Kidney (tissue), 22 donors: ENCODE measurements at places on chromosomes 3 and 15. TPM values are rescaled to one million over a fixed set of nuclear protein-coding genes. Genes with fewer than 3 reads are reported as not detected.
A peak's percentile ranks its signal among the peaks of the same experiment; 100 is the strongest.

GRCh38 chr3:156246961-156247725 is 126.8 kb downstream of the KCNAB1 start:
- no peaks in the 10 kb centered on the region for H3K27me3 ChIP-seq
- no peak overlapping the region for H3K4me3 ChIP-seq
- H3K27ac ChIP-seq: no peak overlapping the region
- H3K36me3 ChIP-seq: no peaks in the 10 kb centered on the region
- no peak for DNase-seq

- peaks cover 22% of the 10 kb centered on the region for H3K4me1 ChIP-seq
- no peaks in the 10 kb centered on the region for H3K36me3 ChIP-seq
- H3K27ac ChIP-seq: no peak overlapping the region
- no peaks in the 10 kb centered on the region for H3K27me3 ChIP-seq
- DNase-seq: no peak
- H3K4me3 ChIP-seq: no peak overlapping the region
Observed at GRCh38 chr3:53174346-53175250, 13.6 kb downstream of the PRKCD start.

- H3K27ac ChIP-seq: no peak overlapping the region
- no peaks in the 10 kb centered on the region for H3K36me3 ChIP-seq
- DNase-seq: no peak
- H3K4me3 ChIP-seq: no peak overlapping the region
- H3K27me3 ChIP-seq: no peaks in the 10 kb centered on the region
- H3K4me1 ChIP-seq: no peaks in the 10 kb centered on the region
Observed at GRCh38 chr3:146044046-146044445, 116.9 kb downstream of the PLOD2 start.

DNA sequence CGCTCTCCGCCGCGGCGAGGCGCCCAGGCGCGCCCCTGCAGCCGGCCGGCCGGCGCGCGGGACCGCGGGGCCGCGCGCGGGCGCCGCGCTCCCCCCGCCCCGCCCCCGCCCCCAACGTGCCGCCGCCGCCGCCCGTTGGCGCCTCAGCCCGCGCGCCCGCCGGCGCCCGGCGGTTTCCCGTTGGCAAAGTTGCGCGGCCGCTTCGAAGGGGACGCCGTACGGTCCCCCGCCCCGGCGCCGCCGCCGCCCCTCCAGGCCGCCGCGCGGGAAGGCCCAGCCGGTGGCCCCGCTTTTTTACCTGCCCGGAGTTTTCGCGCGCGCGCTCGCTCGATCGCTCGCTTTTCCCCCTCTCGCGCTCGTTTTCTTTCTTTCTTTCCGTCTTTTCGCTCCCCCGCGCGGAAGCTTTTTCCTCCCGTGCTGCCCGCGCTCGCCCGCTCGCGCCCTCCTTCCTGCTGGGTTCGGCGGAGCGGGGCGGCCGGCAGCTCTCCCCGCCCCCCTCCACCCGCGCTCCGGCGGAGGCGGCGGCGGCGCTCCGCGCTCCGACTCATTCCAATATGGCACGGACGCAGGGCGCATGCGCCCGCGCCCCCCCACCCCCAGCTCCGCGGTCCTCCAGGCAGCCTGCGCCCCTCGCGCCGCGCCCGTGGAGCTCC is at the start of gene SFMBT1:
Gene SFMBT1 (minus strand): TSS at position 556 of the 653 bp plus-strand sequence. CDS start 76,945 bp downstream, outside the sequence.
- H3K36me3 ChIP-seq: no peaks in the 10 kb centered on the region
- no peaks in the 10 kb centered on the region for H3K27me3 ChIP-seq
- DNase-seq: peak; percentile 84
- peaks cover 13% of the 10 kb centered on the region for H3K4me1 ChIP-seq
- H3K27ac ChIP-seq: peak within 1 kb of the TSS; percentile 56

DNA sequence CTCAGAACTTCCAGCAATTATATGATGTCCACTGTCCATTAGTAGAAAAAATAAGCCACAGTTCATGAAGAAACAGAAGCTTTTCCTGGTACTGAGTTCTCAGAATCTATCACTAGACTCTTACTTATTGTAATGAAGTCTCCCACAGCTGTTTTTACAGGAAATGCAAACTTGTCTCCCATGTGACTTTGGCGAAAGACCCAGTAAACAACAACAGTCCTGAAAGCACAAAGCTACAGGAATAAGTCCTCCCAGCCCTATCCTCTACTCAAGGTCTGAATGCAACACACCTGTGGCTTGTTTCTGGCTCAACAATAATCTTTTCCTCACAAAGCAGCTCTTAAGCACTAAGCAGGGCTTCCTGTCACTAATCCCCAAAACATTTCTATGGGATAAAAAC is 55.9 kb downstream of the EOMES start:
- H3K36me3 ChIP-seq: no peaks in the 10 kb centered on the region
- no peaks in the 10 kb centered on the region for H3K4me1 ChIP-seq
- no peak overlapping the region for H3K27ac ChIP-seq
- H3K4me3 ChIP-seq: no peak overlapping the region
- DNase-seq: no peak

- no peaks in the 10 kb centered on the region for H3K4me1 ChIP-seq
- H3K27ac ChIP-seq: no peak overlapping the region
- no peak overlapping the region for H3K4me3 ChIP-seq
- no peak for DNase-seq
- H3K36me3 ChIP-seq: no peaks in the 10 kb centered on the region
- no peaks in the 10 kb centered on the region for H3K27me3 ChIP-seq
Observed at GRCh38 chr15:94294556-94294955, 63.2 kb downstream of the MCTP2 start.

GRCh38 chr15:49301562-49301961 is 121.5 kb upstream of the FGF7 start:
- H3K4me1 ChIP-seq: no peaks in the 10 kb centered on the region
- peaks cover 5% of the 10 kb centered on the region for H3K36me3 ChIP-seq
- no peak overlapping the region for H3K4me3 ChIP-seq
- DNase-seq: no peak

GRCh38 chr3:127639173-127640041 is 10.4 kb downstream of the PODXL2 start:
- H3K4me1 ChIP-seq: no peaks in the 10 kb centered on the region
- no peak overlapping the region for H3K4me3 ChIP-seq
- no peak overlapping the region for H3K27ac ChIP-seq
- DNase-seq: no peak
- H3K36me3 ChIP-seq: no peaks in the 10 kb centered on the region
- H3K27me3 ChIP-seq: no peaks in the 10 kb centered on the region

DNA sequence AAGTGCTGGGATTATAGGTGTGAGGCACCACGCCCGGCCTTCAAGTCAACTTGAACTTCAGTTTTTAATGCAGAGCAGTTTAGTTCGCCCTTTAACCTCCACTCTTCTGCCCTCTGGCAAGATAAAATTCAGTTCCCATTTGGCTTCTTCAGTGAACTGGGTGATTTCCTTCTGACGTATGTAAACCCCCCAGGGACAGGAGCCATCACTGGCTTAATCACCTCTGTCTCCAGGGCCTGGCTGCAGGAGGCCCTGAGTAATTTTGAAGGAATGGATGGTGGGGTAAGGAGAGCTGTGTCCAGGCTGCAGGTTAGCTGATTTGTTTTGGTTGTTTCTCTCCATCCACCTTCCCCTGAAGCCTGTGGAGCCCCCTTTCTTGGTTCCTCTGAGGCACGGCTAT is 11.9 kb downstream of the MCM2 start:
- H3K4me3 ChIP-seq: no peak overlapping the region
- H3K27ac ChIP-seq: no peak overlapping the region
- DNase-seq: no peak
- H3K4me1 ChIP-seq: no peaks in the 10 kb centered on the region

DNA sequence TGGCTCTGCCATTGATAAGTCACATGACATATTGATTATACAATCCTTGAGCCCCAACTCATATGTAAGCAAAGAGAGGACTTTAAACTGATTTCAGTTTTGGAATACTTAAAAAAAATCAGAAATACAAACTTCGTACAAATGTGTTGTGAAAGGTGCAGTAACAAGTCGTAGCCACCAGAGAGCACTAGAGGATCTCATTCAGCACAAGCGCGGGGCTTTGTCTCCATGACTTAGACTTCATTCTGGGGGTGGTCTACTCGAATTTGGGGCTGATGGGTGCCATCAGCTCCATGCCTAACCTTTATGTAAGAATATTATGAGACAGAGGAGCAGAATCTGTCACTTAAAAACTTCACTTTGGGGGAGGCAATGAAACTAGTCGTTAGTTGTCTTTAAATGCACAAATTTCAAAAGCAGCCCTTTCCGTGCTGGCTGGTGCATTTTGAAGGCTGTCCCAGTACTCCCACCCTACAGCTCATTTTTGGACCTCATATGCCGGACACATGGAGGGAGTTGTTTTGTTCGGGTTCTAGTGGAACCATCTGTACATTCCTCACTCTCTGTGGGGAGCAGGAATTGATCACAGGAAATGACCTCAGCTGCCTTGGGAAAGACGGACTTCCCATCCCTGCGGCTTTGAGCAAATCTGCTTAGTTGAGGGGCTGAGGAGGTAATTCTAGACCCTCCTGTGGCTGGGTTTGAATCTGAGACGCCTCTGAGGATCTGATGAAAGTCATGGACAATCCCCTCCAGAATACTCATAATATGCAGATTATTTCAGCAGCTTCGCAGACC is 27.5 kb upstream of the MASP1 start:
- no peaks in the 10 kb centered on the region for H3K27me3 ChIP-seq
- H3K36me3 ChIP-seq: no peaks in the 10 kb centered on the region
- peaks cover 5% of the 10 kb centered on the region for H3K4me1 ChIP-seq
- H3K27ac ChIP-seq: no peak overlapping the region
- peak overlapping the region; percentile 44 for H3K4me3 ChIP-seq
- peak; percentile 45 for DNase-seq

- peaks cover 21% of the 10 kb centered on the region for H3K4me1 ChIP-seq
- no peaks in the 10 kb centered on the region for H3K36me3 ChIP-seq
- no peak overlapping the region for H3K27ac ChIP-seq
Observed at GRCh38 chr15:38070778-38071177, 136.3 kb downstream of the TMCO5A start.

DNA sequence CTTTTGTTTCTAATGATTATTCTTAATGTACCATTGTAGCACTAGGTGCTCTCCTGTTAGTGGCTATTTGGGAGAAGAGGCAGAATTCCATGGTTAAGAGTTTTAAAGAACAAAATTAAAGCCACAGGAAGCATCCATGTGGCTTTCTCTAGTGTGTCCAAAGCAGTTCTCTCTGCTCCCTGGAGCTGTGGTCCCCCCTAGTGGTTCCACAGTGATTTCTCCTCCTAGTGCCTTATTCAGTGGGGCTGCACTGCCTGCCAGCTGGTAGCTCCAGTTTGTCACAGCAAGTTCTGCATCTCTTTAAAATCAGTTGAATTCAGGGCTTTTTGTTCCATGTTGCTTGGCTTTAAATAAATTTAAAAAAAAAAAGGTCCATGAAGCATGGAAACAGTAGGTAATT is 39.6 kb upstream of the FAM98B start:
- no peak overlapping the region for H3K27ac ChIP-seq
- H3K4me1 ChIP-seq: no peaks in the 10 kb centered on the region
- no peaks in the 10 kb centered on the region for H3K27me3 ChIP-seq
- H3K4me3 ChIP-seq: no peak overlapping the region
- H3K36me3 ChIP-seq: no peaks in the 10 kb centered on the region
- DNase-seq: no peak

RBP2 gene
- total RNA-seq: not detected

RCCD1 gene
- 11.6 TPM for total RNA-seq

XYLB gene
- 6.0 TPM for total RNA-seq

MEGF11 gene
- 41.8 TPM for total RNA-seq

TEX9 gene
- total RNA-seq: 35.2 TPM

ADGRG7 gene
- not detected for total RNA-seq

TIMP4 gene
- total RNA-seq: 7.6 TPM

PLSCR5 gene
- not detected for total RNA-seq
